ENCODE measurements at places on chromosomes 5 and 9.

- no peak for DNase-seq
Observed at GRCh38 chr5:155189981-155190380, 176.4 kb downstream of the KIF4B start.

GRCh38 chr9:120755044-120755443 is 38.2 kb downstream of the FBXW2 start:
- DNase-seq: no peak

DNA sequence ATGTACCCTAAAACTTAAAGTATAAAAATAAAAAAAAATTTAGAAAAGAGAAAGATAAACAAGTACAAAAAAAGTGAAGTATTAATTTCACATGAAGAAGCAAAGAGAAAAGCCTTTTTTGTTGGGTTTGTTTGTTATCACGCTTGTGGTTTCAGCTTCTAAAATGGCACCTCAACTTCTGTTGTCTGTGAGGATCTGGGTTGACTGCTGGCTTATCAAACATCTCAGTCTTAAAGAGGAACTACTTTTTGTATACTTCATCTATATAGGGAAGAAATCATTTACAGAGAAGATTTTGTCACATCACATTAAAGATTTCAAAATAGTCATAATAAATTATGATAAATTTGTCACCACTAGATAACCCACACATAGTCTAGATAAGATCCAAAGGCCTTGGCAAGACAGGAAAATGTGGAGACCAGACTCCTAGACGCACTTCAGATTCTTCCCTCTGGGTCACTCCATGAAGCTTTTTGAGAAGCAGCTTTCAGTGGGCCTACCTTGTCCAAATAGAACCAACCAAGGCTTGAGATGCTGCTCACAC is 8.8 kb upstream of the ADGRV1 start:
- no peak for DNase-seq

- peak; percentile 13 for DNase-seq
Observed at GRCh38 chr5:149887622-149888183, 56.9 kb downstream of the PDE6A start.

DNA sequence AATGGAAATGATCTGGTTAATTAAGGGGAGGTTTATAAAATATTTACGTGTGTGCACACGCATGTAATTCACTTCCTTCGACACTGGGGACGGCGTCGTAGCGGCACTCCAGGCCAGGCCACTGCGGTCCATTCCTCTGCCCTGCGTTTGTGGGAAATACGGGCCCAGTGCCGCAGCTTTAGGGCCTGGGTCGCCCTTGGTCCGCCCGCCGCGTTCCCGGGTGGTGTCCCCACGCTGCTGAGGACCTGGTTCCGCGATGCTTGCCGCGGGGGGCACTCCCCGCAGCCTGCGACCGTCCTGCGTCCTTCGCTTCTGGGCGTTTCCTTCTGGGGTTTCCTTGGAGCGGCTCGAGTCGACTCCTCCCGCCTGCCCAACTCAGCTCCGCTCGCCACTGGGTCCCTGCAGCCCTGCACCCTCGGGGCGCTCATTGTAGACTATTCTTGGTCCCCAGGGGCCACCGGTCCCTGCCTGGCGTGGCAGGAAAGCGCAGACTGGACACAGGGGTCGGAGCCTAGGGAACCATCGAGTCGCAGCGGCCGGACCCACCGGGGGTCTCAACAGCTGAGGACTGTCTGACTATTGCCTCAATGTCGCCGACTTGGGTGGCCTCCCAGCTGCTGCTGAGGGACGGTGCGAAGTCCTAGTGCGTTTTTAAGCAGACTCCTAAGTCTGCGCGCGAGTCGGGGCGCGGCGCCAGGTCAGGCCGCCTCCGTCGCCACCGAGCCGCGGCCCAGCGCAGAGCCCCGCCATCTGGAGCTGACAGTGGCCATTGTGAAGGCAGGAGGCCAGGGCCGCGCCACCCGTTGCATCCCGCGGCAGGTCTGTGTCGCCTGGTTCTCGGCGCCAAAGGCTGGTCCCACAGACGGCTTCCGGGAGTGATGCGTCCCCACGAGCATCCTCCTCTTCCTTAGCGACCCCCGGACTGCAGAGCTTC is 4.4 kb upstream of the IRX1 start:
- peak; percentile 53 for DNase-seq

- DNase-seq: no peak
Observed at GRCh38 chr9:85016384-85017006, 347.0 kb downstream of the NTRK2 start.

DNA sequence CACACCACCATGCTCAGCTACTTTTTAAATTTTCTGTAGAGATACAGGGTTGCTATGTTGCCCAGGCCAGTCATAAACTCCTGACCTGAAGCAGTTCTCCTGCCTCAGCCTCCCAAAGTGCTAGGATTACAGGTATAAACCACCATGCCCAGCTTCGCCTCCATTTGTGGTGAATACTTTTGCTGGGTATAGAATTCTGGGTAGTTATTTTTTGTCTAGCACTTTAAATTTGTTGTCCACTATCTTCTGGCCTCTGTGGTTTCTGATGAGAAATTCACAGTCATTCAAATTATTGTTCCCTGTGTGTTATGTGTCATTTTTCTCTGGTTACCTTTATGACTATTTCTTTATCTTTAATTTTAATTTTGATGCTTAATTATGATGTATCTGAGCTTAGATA is 57.7 kb upstream of the EXOC3 start:
- DNase-seq: no peak

GRCh38 chr9:131733541-131734061 is 6.3 kb downstream of the RAPGEF1 start:
- peak; percentile 72 for DNase-seq

GRCh38 chr9:34069831-34070230 is 21.1 kb upstream of the UBAP2 start:
- DNase-seq: no peak

GRCh38 chr9:120350596-120350995 is 229.4 kb downstream of the CDK5RAP2 start:
- DNase-seq: no peak

- DNase-seq: no peak
Observed at GRCh38 chr5:151937851-151938250, 13.2 kb upstream of the GLRA1 start.
